ENCODE measurements at places on chromosomes 13 and 19. TPM values are rescaled to one million over a fixed set of nuclear protein-coding genes. Genes with fewer than 3 reads are reported as not detected.

The PLIN4 gene
- total RNA-seq, result 2.1 TPM

The APLP1 gene
- total RNA-seq, result 0.42 TPM

The ZNF763 gene
- 0.61 TPM for total RNA-seq

The PEG3 gene
- 0.65 TPM for total RNA-seq

The YJEFN3 gene
- total RNA-seq, result 1.3 TPM

All from hair follicular keratinocyte (primary cell).